ENCODE measurements at places on chromosomes 3 and 15.

DNA sequence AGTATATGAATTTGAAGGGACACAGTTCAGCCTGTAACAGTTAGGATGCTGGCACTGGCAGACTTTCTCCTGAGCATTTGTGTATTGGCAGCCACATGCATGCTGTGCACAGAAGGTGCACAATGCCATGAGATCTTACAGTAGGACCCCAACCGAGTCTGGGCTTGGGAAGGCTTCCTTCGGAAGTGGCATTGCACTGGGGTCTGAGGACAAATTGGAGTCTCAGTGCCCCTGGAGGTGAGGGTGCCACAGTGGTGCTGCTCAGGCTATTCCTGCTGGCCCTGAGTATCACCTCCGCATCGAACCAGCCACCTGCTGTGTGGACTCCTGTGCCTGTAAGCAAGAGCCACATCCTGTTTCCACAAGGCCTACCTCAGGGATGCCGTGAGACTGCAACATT, 99.5 kb downstream of the DNAJB8 start:
- no peak for DNase-seq

- no peak for DNase-seq
These were observed 84.1 kb upstream of the ANKRD34C start for GRCh38 chr15:79198461-79198860.

DNA sequence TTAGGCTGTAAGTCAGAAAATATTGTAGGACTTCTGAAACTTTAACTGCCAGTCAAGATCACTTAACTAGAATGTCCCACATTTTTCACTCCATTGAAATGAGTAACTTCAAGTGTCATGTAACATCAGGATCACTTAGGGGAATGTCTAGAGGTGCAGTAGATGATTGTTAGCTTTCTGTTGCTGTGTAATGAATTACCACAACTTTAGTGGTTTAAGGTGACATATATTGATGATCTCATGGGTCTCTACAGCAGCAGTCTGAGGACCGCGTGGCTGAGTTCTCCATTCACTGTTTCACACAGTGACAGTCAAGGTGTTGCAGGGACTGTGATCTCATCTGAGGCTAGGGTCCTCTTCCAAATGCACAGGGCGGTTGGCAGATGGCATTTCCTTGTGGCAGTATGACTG, 82.7 kb downstream of the SLC25A26 start:
- no peak for DNase-seq

- DNase-seq, result no peak
These were observed 96.7 kb upstream of the FHIT start for GRCh38 chr3:61347981-61348380.

GRCh38 chr3:123124971-123125370, 58.1 kb downstream of the PDIA5 start:
- DNase-seq, result no peak

GRCh38 chr3:194468086-194468485, 18.7 kb downstream of the ATP13A3 start:
- DNase-seq, result no peak

DNA sequence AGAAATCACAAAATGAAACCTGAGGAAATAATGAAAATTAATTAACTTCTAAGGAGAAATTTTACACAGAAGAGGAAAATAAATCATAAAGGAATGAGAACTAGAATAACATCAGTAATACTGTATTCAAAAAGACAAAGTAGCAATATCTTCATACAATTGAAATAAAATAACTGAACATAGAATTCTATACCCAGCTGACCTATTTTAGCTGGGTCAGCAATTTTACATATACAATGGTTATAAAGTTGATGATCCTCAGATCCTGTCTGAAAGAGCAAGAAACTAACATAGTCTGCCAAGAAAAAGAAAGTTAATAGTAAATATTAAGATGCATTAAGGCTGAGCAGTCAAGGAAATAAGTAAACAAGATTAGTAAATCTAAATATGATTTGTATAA, 93.0 kb upstream of the P3H2 start:
- DNase-seq, result no peak

- no peak for DNase-seq
These were observed 83.6 kb upstream of the XCR1 start for GRCh38 chr3:46110701-46111493.

GRCh38 chr15:50067254-50067653, 51.8 kb downstream of the ATP8B4 start:
- no peak for DNase-seq

DNA sequence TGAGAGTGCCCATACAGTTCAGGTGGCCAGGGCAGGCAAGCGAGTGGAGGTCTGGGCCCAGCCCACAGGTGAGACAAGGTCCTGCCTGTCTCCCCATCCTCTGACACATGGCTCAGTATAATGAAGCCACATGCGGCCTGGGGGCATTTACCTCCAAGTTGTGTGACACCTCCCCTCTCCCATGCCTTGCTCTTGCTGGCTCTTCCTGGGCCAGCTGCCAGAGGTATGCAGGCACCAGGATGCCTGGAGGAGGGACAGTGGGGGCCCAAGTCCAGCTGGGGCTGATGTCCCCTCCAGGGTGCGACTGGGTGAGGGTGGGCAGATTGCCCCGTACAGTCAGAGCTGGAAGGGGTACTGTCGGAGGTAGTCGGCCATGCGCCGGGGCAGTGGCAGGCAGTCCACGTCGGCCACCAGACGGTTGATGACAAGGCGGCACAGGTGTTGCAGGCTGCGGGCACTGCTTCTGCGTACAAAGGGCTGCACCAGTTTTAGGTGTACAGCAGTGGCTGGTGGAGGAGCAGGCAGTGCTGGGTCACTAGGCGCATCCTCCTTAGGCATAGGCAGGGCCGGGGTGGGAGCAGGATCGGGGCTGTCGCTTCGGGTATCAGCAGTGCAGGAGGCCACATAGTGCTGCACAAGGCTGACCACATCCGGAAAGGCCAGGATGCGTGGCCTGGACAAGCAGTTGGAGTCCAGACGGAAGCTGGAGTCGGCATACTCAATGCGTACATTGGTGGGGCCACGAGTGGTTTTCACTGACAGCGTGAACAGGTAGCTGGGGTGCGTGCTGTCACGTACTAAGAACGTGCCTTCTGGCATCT, 4.1 kb downstream of the CISH start:
- no peak for DNase-seq

GRCh38 chr15:41423979-41424659, 7.2 kb downstream of the RTF1 start:
- DNase-seq, result no peak

DNA sequence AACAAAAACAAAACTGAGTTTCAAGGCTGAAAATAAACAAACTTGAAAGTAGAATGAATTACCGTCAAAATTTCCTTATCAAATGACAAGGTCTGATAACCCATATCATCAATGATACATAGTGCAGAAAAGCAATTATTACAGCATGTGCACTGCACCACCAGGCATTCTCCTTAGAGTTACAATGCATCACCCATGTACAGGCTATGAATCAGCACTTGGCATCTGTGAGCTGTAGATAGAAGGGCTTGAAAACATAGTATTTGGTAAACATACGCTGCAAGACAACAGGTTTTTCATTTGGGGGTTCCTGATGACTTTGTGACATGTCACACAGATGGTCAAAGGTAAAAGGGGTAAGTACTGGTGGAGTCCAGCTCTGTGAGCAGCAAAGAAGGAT, 265.1 kb downstream of the CTNNB1 start:
- no peak for DNase-seq

All from hematopoietic multipotent progenitor cell treated with erythropoietin and hydrocortisone succinate and interleukin-3 and kit ligand, for 15 days (in vitro differentiated cells).